ENCODE measurements at places on chromosomes 4 and X. TPM values are rescaled to one million over a fixed set of nuclear protein-coding genes. Genes with fewer than 3 reads are reported as not detected.

DNA sequence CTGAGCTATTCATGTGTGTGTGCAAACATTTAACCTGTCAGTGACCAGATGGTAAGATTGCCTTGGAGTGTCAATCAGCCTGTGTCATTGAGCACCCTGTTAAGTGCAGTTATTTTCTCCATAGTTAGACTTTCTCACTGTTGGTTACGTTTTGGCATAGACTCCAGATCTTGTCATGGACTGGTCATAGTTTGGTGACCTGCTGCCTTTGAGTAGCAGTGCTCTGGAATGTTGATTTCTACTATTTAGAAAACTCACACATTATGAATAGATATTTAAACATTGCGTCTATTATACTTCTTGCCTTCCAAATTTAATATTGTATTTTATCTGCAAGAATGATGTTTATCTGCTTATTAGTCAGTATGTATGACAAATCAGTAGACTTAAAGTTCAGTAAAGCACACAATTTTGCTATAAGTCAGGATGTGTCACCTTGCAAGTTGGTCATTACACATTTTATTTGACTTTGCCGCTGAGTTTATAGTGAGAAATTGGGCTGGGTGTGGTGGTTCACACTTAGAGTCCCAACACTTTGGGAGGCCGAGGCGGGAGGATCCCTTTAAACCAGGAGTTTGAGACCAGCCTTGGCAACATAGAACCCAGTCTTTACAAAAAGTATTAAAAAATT lies 42.4 kb downstream of the KIAA0232 start:
- DNase-seq: no peak

GRCh38 chr4:2842687-2843262 lies 869 bp upstream of the ADD1 start:
- DNase-seq: no peak

DNA sequence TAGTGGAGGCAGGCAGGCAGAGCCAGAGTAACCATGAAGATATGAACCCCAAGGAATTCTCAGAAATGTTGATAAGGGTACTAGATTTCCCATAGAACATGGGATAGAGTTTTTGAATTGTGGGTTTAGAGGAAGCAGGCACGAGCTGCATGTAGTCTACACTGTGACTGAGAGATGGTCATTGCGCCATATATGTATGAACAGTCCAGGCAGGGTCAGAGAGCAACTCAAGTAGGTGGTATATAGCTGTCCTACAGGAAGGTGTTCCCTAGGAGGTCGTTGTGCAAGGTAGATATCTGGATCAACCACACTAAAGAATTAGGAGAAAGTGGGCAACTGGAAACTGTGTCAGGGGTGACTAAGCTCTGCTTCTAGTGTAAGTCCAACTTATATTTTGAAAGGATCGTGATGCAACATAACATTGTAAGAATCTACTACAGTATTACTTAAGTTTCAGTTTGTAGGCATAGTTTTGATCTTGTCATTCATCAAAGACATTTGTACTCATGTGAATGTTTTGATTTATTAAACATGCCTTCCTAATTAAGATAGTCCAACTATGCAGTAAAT lies 94.6 kb downstream of the HPGD start:
- no peak for DNase-seq

GRCh38 chr4:168849030-168849675 lies 160.9 kb downstream of the CBR4 start:
- DNase-seq: peak; percentile 74

- no peak for DNase-seq
Observed at GRCh38 chr4:114304567-114304966, 294.0 kb upstream of the UGT8 start.

- DNase-seq: peak; percentile 61
Observed at GRCh38 chrX:119735467-119735866, 22.9 kb upstream of the SOWAHD start.

DNA sequence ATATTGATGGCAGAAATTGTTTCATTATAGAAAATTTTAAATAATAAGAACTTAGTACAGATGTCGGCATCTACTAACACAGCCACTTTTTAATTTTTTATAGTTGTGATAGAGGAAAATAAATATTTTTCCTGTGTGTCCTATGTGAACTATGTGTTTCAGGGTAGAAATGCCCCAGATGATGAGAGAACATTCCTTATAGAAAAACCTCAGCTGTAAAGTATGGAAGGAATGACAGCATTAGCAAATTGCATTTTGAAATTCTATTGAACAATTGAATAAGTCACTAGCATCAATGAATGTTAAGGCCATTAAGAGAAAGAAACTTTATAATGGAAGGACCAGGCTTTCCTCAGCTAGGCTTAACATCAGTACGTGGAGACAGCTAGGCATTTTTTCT lies 149.2 kb downstream of the CFAP299 start:
- DNase-seq: peak; percentile 49

GRCh38 chr4:2617955-2618354 lies 81.5 kb downstream of the FAM193A start:
- DNase-seq: no peak

- DNase-seq: peak; percentile 72
Observed at GRCh38 chr4:183853548-183853940, 51.6 kb upstream of the STOX2 start.

- no peak for DNase-seq
Observed at GRCh38 chr4:7635445-7636239, 200.9 kb upstream of the PSAPL1 start.

GRCh38 chr4:72451349-72451748 lies 117.7 kb downstream of the ADAMTS3 start:
- DNase-seq: peak; percentile 86

- no peak for DNase-seq
Observed at GRCh38 chr4:45925809-45926208, 198.0 kb downstream of the GABRG1 start.

DNA sequence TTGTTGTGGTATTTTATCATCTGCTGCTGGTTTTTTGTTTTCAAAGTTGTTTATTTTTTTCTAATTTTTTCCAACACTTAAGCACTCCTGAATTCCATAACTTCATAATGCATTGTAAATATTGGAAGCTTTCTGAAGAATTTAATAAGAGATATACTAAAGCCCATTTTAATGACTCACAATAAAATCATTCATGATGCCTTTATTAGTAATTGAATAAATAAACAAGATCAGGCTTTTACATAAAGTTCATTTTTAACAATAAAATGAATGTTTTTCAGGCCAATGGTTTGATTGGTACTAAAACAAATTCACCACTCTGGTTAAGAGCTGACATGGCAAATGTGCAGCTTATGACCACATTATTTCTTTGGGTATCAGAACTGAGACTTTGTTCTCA lies 408.2 kb upstream of the SMIM31 start:
- DNase-seq: no peak

- no peak for DNase-seq
Observed at GRCh38 chr4:114025176-114025777, 45.8 kb upstream of the ARSJ start.

DNA sequence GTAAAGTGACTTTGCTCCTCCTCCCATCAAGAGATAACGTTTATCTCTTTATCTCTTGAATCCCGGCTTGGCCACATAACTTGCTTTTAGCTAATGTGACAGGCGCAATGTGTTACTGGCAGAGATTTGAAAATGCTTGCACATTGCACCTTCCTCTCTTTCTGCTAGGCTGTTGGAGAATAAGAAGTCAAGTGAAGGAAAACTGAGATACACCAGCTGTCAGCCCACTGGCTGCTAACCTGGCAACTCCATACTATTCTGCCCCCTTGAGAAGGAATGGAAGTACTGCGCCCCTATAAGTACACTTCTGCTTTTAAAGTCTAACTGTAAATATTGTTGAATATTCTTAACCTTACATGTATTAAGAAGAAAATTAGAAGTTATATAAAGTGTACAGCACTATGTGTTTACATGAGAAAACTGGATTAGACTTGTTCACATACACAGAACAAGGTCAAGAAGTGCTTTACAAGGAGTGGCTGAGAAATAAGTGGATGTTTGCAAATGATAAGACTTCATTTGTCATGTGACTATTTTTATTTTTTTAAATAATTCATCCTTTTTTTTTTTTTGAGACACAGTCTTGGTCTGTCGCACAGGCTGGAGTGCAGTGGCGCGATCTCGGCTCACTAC lies 424.5 kb upstream of the CTSO start:
- DNase-seq: peak; percentile 30

DNA sequence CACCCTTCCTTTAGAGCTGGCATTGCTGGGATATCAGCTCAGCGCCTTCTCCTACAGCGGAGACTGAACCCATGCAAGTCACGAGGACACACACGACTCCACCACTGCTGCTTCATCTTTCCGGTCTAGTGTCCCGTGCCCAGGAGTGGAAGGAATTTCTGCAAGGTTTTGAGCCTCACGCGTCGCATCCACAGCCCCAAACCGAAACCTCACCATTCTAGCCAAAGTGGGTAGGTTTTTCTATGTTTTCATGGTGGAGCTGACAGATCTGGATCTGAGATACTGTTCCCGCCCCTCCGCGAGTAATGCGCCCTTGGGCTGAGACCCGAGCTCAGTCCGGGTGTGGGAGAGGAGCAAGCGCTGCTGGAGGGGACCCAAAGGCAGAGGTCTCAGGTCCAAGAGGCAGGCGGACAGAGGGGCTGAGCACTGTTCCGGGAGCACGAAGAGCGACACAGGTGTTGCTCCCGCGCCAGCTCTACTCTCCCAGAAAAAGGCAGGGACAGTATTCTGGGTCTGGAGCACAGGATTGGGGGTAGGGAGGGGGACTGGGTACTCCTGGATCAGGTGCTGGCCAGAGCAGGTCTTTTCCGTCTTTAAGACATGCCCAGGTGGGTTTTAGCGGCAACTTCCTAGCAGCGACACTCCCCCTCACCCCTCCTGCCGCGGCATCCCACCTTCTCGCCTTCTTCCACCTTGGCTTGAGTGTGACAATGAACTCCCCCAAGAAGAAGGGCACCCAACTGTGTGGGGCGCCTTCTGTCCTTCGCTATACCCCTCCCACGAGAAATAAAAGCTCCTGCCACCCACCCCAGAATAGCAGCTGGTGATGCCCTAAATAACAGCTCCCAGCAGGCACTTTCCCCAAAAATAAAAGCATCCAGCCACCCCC lies 1.8 kb downstream of the EPHA5 start:
- peak; percentile 59 for DNase-seq

The MAGEB2 gene
- not detected for total RNA-seq

The TMEM144 gene
- 3.1 TPM for total RNA-seq

The LIMCH1 gene
- 104 TPM for total RNA-seq

The ZFP42 gene
- total RNA-seq: under 0.01 TPM

The LAP3 gene
- 47.7 TPM for total RNA-seq

The UGT2B17 gene
- not detected for total RNA-seq

The SLIT2 gene
- 10.7 TPM for total RNA-seq

The NSG1 gene
- 0.75 TPM for total RNA-seq

The SATL1 gene
- total RNA-seq: 0.31 TPM

The SRPX gene
- total RNA-seq: 47.4 TPM

The KDR gene
- total RNA-seq: 48.9 TPM

The MAPK10 gene
- total RNA-seq: 1.9 TPM

The AFF2 gene
- 6.1 TPM for total RNA-seq

The CT45A2 gene
- not detected for total RNA-seq

The DUSP21 gene
- not detected for total RNA-seq

The FNIP2 gene
- total RNA-seq: 18.5 TPM

The PABPC1L2A gene
- total RNA-seq: not detected
